D721Med (cell line): ENCODE measurements at places on chromosomes 3 and 15.

GRCh38 chr15:65740148-65740547 is 51.9 kb downstream of the DENND4A start:
- no peak for DNase-seq

- DNase-seq, result no peak
These were observed 62.1 kb downstream of the SLCO3A1 start for GRCh38 chr15:91915576-91915975.

- DNase-seq, result no peak
These were observed 59.6 kb downstream of the UBP1 start for GRCh38 chr3:33380653-33381052.

DNA sequence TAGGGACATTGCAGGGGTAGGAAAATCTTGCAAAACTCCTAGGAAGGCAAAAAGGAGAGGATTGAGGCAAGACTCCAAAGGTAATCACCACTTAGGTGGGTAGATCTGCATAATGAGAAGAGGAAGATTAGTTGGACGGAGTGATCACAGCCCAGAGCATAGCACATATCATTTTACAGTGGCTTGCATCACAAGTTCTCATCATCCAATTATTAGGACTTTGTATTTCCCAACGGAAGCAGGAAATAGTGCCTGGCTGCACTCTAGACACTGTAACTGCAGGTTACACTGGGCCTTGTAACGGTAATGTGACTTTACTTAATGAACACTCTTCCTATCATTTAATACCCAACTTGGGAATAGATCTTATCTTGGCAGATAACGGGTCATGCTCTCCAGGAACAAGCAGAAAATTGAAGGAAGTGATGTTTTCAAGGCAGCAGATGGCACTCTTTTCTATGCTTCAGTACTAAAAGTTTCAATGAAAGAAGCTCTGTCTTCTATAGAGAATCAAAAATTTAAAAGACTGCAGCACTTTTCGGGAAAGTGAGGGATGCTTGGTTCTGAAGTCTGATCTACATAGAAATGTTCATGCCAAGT is 101.9 kb upstream of the KCNMB2 start:
- no peak for DNase-seq
